ENCODE measurements at places on chromosomes 6 and 20. TPM values are rescaled to one million over a fixed set of nuclear protein-coding genes. Genes with fewer than 3 reads are reported as not detected.

GRCh38 chr6:39421383-39422225 is 99.1 kb upstream of the KCNK16 start:
- DNase-seq, result no peak

DNA sequence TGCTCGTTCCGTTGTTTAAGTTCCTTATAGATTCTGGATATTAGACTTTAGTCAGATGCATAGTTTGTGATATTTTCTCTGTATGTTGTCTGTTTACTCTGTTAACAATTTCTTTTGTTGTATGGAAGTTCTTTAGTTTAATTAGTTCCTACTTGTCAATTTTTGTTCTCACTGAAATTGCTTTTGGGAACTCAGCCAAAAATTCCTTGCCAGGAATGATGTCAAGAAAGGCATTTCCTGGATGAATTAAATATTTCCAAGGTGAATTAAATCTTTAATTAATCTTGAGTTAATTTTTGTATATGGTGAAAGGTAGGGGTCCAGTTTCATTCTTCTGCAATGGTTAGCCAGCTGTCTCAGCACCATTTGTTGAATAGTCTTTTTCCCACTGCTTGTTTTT is 406.2 kb upstream of the NOX3 start:
- DNase-seq, result no peak

GRCh38 chr6:161235776-161236633 is 37.9 kb downstream of the AGPAT4 start:
- no peak for DNase-seq

- no peak for DNase-seq
Measured at GRCh38 chr6:39330057-39330456, 7.6 kb upstream of the KCNK16 start.

- no peak for DNase-seq
Measured at GRCh38 chr6:56403745-56404144, 156.4 kb upstream of the COL21A1 start.

GRCh38 chr6:85551264-85551663 is 42.4 kb downstream of the SNX14 start:
- no peak for DNase-seq

GRCh38 chr6:56771189-56771588 is 128.5 kb upstream of the DST start:
- no peak for DNase-seq

FLRT3 gene
- 2.9 TPM for polyA plus RNA-seq

CHMP4B gene
- polyA plus RNA-seq, result 147 TPM

Measured in small intestine (tissue), 16 donors.